ENCODE measurements at places on chromosomes 1 and 21. TPM values are rescaled to one million over a fixed set of nuclear protein-coding genes. Genes with fewer than 3 reads are reported as not detected.

DNA sequence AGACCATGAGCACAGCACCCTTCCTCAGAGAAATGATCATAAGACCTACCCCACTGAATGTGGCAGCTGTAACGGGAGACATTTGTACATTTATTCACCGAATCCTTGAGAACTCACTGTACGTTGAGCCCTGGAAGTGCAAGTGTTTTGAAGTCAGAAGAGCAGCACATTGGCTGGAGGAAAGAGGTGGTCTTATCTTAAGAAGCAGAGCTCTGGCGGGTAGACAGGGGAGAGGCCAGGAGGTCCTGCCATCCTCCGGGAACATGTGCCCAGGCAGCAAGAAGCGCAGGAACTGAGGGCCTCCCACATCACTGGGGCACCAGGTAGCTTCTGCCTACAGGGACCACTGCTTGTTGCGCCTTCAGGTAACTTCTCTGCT lies 169.2 kb upstream of the IRF2BP2 start:
- no peak overlapping the region for H3K27ac ChIP-seq
- peaks cover 2% of the 10 kb centered on the region for H3K4me1 ChIP-seq
- H3K36me3 ChIP-seq = no peaks in the 10 kb centered on the region
- no peak for DNase-seq

DNA sequence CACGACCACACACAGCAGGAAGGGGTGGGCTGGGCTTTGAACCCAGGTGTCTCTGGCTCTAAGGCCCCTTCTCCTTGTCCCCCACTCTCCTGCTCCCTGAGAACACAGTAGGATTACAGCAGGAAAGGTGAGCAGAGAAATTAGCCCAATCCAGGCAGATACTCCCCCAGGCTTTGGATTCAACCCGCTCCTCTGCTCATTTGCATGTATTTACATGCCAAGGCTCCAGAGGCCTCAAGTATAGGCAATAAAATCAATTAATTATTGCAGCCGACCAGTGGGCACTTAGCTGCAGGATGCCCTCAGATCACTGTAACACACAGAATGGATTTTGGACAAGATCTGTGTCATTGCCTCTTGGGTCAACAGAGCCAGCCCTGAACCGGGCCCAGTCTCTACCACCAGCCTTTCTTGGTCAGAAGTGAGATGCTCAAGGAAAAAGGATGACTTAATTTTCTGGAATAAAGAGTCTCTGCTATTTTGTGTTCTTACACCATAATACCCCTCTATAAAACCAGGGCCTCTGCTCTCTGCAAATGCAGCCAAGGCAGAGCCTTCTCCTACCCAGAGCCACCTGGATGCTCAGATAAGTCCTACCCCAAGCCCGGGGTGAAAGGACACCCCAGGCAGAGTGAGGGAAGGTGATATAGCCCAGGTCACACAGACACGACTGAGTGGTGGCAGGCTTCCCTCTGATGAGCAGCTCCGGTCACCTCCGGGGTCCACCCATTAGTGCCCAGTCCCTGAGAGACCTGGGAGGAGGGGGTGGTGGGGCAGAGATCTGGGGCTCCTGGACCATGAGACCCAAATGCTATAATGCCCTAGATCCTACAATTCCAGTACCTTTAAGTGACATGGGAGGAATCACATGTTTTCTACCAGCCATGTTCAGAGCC lies 28.9 kb downstream of the MATN1 start:
- H3K4me1 ChIP-seq = peaks cover 6% of the 10 kb centered on the region
- H3K27ac ChIP-seq = no peak overlapping the region

DNA sequence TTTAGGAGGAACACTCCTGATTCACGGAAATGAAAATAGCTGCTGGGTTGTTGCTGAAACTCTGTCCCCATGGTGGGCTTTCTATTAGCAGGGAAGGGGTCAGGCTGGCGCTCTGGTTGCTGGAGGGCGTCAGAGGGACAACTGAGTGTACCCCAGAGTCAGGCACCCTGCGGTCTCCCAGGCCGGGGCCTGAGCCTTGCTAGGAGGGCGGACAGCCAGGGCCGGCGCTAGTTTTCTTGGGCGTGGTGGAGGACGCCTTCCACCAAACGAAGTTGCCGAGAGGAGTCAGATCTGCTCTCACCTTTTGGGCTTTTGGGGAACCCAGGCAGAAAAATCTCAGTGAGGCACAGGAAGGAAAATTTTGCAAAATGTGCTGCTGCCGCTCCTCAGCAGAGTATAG lies 54.8 kb downstream of the NGF start:
- DNase-seq = no peak
- no peak overlapping the region for H3K4me3 ChIP-seq
- peaks cover 35% of the 10 kb centered on the region for H3K27me3 ChIP-seq
- H3K27ac ChIP-seq = no peak overlapping the region

DNA sequence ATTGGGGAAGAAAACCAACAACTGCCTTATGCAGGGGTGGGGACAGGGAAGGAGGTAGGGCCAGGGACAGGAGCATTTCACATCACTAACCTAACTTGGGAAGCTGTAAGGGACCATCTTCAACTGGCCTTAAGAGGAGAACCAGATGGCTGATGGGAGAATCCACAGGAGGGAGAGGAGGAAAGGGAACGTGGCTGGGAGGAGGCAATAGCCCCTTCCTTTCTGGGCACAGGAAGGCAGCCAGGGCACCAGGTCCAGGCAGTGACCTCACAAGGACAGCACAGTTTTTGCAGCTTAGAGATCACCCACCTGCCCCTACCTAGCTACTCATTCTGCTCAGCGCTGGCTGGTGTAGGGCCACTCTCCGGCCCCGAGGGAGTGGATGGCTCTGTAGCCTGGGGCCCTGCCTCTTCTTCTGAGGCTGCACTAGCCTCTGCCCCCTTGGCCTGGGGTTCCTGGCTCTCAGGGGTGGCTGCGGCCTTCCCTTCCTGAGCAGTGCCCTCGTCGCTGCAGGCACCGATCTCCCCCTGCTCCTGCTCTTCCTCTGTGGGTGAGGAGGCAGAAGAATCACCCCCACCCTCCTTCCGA lies 1.7 kb downstream of the MARCKSL1 start:
- peaks cover 8% of the 10 kb centered on the region for H3K36me3 ChIP-seq
- no peak for DNase-seq
- H3K27ac ChIP-seq = peak overlapping the region; percentile 54

- peaks cover 6% of the 10 kb centered on the region for H3K27me3 ChIP-seq
- DNase-seq = no peak
- H3K4me1 ChIP-seq = peaks cover 2% of the 10 kb centered on the region
- no peak overlapping the region for H3K4me3 ChIP-seq
Measured at GRCh38 chr1:11526071-11526895, 47.3 kb downstream of the DISP3 start.

HSF2BP gene
- 0.20 TPM for total RNA-seq

HCRTR1 gene
- total RNA-seq = not detected

LYPD8 gene
- total RNA-seq = not detected

Measured in T-helper 17 cell (primary cell).